Fibroblast of skin of right quadriceps (primary cell): ENCODE measurements at places on chromosomes 13 and 19.

DNA sequence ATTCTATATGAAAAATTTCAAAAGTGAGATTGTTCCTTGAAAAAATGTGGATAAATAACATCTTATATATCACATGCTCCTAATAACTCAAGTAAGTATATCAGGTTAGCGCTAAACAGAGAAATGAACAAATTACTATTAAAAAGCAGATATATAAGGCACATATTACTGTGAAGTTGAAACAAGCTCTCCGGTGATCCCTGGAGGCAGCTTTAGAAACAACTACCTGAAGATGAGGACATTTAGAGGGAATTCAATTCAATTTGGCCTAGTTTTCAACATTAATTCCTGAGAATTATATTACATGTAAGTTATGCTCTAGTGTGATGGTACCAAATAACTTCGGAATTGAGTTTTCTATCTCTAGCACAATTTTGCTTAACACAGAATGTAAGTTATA, 1373.6 kb upstream of the SPRY2 start:
- no peak for DNase-seq

DNA sequence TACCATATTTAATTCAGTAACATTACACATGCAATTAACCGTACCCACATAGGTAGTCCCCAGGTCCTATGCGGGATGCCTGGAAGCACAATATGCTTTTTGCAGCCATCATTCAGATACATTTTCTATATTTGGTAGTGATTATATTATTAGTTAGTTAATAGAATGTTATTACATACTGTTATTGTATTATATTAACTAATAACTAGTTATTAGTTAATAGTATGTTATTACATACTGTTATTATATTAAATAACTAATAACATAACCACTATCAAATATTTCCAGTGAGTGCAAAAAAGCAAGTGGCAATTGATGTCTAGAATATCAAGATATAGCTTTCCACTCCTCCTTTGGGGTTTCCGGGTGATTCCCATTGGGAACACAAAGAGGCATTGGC, 45.5 kb upstream of the CYP2A7 start:
- DNase-seq = no peak

DNA sequence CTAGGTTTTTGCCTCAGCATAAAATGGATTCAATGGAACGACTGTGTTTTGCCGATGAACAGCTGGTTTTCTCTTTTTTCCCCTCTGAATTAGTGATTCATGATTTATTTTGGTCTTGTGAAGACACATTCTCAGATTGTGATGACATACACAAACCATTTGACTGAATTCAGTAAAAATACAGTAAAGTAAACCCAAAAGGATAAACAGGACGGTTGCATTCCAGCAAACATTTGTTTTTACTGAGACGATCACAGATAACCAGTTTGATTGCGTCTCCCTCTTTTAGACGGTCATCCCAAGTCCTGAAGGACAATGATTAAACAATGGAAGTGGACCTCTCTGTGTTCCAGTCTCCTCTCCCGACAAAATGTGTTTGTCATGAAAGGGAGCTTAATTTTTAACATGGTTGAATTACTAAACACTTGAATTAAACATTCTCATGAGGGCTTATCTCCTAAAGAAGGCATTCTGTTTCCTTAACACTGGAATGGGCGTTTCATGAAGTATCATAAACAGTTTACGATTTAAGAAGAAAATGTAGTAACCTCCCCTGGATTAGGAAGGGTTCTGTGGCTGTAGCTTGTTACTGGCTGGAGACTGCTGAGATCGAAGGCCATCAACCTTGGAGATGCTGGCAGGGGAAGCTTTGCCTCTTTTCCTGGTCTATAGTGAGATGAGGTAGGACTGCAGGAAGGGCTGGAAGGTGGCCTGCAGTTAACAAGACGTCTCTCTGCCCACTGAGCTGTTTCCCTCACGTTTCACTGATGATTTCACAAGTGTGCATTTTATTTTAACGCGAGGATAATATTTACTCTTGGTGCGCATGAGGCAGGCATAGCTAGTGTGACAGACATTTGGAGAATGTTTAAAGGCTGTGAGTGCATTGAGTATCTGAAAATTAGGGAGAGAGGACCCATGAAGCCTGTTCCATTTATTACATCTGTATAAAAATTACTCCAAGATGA, 457.9 kb downstream of the FGF9 start:
- no peak for DNase-seq

- DNase-seq = no peak
These were observed 4.9 kb downstream of the PNMA8B start for GRCh38 chr19:46490774-46491173.

DNA sequence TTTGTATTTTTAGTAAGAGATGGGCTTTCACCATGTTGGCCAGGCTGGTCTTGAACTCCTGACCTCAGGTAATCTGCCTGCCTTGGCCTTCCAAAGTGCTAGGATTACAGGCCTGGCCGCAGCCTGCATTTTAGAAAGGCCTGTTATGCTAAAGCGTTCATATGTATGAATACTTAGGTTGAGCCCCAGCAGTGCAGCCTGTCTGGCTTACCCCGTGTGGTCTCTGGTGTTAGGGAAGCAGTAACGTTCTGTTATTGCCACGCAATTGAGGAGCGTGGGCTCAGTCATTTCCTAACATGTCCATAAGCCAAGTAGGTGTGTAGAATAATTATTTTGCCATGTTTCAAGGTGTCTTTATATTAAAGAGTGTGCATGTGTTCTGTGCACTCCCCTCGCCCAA, 14.3 kb downstream of the HNRNPM start:
- DNase-seq = no peak

GRCh38 chr13:95317039-95317989, 16.1 kb upstream of the ABCC4 start:
- DNase-seq = no peak

- no peak for DNase-seq
These were observed 2.7 kb upstream of the ZIC2 start for GRCh38 chr13:99978799-99979452.

- no peak for DNase-seq
These were observed 50.3 kb upstream of the VSTM2B start for GRCh38 chr19:29475469-29475868.

DNA sequence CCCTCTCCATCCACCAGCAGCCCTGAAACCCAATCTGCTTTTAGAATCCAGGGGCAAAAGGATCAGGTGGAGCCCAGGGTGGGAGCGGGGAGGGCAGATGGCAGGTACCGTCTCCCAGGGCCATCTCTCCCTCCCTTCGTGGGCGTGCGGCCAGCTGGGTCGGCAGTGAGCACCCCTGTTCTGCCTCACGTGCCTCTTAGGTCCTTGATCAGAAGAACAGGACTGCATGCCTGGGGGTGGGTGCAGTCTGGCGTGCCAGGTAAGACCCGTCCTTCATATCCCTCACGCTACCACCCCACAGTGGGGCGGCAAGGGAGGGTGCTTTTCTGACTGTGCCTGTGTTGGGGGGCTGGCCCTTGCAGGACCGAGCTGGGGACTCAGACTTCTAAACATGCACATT, 2.0 kb downstream of the SLC8A2 start:
- DNase-seq = no peak

- DNase-seq = no peak
These were observed 272.5 kb downstream of the DCLK1 start for GRCh38 chr13:35858665-35859064.

DNA sequence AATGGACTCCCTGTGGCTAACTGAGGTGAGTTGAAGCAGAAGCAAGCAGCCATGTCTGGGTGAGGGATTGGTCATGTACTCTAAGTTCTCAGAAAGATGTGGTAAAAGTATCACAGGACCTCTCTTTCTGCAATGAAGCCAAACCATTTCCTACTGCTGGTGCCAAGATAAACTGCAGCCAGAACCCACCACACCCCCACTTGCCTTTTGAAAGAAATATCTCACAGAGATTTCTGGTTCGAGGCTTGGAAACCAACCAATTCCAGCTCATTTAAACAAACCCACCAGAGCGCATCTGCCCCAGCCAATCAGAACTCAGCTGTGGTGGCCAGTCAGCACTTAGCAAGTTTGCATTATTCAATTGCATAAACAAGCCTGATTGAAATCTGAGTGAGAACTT, 204.5 kb upstream of the ATXN8OS start:
- no peak for DNase-seq

DNA sequence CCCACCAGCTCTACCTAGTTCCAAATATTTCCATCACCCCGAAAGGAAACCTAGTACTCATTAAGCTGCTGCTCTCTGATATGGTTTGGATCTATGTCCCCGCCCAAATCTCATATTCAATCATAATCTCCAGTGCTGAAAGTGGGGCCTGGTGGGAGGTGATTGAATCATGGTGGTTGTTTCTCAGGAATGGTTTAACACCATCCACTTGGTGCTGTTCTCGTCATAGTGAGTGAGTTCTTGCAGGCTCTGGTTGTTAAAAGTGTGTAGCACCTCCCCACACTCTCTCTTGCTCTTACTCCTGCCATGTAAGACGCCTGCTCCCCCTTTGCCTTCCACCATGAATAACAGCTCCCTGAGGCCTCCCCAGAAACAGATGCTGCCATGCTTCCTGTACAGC, 43.4 kb upstream of the MED4 start:
- DNase-seq = no peak

DNA sequence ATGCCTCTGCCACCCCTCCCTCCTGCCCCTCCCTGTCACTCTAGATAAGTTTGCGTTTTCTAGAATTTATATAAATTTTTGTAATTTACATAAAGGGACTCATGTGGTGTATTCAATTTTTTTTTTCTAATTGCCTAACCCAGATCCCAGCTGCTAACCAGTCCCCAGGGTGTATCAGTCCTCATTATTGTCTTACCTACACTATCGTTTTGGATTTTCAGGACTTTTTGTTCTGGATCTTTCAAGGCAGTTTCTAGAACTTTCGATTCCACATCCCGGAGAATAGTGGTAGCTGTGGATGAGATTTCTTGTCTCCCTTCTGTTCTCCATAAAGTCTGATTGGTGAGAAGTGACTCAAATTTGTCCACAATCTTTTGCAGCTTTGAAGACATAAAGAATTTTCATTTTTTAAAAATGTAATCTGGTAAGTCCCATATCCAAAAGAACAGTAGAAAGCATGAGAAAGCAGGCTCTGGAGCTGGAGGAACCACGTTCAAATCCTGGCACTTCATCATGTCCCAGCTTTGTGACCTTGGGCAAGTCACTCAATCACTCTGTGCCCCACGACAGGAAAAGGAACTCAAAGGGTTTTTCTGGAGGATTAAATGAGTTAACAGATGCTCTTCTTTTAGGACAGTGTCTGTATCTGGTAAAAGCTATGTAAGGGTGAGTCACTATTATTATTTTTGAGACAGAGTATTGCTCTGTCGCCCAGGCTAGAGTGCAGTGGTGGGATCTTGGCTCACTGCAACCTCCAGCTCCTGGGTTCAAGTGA, 19.7 kb downstream of the ADGRE3 start:
- DNase-seq = no peak

- no peak for DNase-seq
These were observed 117.5 kb downstream of the CRYL1 start for GRCh38 chr13:20408181-20408580.

DNA sequence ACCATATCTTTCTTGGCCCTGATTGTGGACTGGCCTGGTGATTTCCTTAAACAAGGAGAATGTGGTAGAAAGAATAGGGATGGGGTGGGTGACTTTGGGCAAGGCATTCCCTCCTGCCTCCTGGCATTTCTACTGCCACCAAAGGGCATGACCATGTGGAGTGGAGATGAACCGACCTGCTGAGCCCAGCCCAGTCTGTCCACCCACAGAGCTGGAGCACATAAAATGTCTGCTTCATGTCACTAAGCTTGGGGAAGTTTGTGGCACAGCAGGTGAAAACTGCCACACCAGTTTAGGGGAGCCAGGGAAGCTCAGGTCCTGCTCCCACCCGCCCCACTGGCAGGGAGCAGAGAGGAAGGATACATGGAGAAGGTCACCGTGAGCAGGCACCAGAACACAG, 6.3 kb downstream of the TMEM161A start:
- DNase-seq = no peak

GRCh38 chr13:73754727-73755292, 379.4 kb downstream of the KLF12 start:
- peak; percentile 70 for DNase-seq

DNA sequence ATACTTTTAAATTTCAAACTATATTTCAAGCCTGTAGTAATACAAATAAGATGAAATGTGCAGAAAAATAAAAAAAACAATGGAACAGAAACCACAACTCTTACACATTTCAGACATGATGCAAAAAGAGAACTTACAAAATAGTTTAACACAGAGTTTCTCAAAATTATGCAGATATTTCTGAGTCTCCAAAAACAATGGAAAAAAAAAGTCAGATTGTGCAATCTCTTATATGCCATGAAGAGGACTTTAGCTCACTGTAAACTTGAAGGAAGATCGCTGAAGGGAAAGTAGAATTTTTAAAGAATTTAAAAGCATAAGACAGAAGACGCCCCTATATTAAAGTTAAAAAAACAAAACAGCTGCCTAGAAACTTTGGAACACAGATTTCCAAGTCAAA, 20.4 kb downstream of the ZNF708 start:
- no peak for DNase-seq

- no peak for DNase-seq
These were observed 36.5 kb upstream of the CLDN10 start for GRCh38 chr13:95516021-95516420.
